ENCODE measurements at places on chromosomes 7 and 10.

DNA sequence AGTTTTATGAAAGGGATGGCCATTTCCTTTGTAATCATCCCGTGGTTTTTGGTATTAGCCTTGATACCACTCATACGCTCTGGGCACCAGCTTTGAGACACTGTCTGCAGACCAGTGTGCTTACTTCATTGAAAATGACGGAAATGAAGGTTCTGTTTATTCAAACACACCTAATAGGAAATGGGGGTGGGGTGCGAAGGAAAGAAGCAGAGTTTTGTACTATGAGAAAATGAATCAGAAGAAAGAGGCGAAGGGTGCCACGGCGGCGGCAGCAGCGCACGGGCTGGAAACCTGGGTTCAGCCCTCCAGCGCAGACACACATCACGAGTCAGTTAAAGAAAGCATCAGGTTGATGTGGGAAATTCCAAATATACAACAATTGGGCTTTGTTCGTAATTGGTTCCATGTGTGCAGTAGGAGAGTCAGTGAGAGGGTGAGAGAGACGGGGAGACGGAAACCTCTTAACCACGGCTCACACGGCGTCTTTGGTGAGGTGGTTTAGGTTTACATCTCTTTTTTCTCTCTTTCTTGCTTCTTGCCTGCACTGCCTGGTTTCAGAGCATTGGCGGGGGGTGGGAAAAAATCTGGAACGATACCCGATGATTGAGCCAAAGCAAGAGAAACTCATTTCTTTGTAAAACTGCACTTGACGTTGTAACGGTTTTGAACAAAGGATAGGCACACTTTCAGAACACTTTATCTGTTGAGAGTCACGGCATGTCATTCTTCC is 321.2 kb downstream of the FRMD4A start:
- no peak for DNase-seq

- no peak for DNase-seq
These were observed 252.4 kb downstream of the KLF6 start for GRCh38 chr10:3532644-3533043.

DNA sequence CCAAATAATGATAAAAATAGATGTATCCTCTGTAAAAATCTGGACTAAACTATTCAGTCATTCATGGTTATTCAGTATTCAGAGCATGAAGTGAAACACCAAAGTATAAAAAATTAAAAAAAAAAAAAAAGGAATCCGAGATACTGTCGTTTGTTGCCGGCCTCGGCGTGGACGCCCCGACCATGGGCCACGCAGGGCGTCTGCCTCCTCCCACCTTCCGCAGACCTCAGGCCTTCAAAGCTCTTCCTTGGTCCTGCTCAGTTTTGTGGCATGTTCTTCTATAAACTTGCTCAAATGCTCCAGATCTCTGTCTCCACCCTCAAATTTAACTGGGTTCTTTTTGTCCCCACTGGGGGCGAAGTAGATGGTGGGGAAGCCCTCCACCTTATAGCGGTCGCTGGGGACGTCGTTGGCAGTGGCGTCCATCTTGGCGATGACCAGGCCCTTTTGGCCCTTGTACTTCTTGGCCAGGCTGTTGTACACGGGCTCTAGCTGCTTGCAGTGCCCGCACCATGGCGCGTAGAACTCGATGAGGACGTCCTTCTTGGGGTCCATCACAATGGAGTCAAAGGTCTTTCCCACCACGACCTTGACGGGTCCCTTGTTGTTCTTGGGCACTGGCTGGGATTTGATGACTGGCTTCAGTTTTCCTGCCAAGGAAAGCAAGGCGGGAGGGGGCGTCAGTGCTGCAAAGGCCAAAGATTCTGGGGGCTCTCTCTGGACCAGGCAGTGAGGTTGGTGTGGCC is 24.6 kb downstream of the PDIA4 start:
- DNase-seq: no peak

- DNase-seq: no peak
These were observed 490.6 kb downstream of the CCSER2 start for GRCh38 chr10:84818961-84819360.

GRCh38 chr10:1662438-1663025 is 74.8 kb downstream of the ADARB2 start:
- no peak for DNase-seq

DNA sequence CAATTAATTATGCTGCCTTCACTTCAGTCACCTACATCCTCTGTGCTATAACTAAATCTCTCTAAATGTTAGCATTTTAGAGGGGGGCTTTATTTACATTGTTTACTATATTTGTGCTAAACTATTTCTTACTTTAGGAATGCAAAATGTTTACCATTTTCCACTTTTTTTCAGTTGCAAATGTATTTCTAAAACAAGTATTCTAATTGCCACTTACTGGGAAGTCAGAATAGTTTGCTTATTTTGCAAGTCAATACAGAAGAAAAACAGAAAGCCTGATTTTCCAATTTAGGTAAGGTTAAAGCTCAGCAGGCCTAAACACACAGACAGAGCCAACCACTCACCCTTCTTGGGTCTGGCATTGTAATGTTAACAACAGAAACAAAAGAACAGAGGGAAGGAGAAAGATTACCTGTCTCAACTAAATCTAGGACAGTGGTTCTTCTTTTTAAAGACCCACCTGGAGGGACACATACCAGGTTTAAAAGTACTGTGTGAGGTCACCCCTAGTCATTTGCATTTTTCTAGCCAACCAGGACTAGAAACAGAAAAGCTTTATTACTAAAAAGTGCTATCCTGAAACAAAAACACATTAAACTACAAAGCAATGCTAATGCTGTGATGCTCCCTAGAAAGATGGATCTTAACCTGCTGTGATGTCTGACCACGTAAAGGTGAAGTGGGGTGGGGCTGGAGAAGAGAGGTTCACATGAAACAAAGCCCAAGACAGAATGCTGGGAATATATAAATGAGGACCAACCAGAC is 178.2 kb downstream of the SLC25A13 start:
- no peak for DNase-seq

DNA sequence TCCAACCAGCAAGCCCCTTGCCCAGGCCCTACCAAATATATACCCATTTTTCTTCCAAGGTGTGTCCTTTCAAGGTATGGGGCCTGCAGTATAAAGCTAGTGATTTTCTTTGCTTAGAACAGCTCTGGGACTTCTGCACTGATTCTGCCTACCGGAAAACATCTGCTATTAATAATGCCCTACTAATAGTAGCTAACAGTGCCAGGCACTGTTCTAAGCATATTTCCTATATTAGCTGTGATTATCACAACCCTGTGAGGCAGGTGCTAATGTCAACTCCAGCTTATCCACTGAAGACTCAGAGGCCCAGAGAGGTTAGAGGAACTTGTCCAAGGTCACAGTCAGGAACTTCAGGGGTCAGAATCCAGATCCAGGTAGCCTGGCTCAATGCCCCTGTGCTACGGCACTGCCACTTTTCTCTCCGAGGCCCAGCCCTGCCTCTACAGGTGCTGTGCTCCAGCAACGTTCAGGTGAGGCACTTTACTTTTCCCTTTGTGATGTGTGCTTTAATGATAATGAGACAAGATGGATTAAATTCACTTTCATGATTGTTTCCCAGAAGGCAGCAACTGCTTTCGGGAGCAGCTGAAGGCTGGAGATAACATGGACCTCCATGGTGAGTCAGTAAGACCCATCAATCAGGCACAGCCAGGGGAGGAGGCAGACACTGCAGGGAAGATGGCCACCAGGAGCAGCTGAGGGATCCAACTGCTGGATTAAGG is 26.7 kb downstream of the TAS2R41 start:
- no peak for DNase-seq

DNA sequence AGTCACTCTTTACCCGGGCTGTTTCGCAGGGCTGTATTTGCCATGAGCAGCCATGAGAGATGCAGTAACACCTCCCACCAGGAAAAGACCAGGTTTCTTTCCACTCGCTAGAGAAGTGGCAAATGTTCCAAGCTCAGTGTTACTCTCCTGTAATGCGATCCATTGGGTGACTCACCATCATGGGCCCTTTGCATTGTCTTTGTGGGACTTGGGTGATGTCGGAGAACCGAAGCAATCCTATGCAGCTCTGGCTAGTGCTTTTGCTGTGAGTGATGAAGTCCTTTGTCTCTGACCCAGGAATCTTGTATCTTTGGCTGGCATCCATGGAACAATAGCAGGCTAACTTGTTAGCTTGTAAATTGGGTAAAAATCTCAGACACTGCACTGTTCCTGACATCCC is 40.0 kb downstream of the GHRHR start:
- DNase-seq: no peak

GRCh38 chr10:131825960-131826650 is 74.7 kb upstream of the PPP2R2D start:
- no peak for DNase-seq

GRCh38 chr7:34207810-34208209 is 302.5 kb downstream of the BMPER start:
- DNase-seq: no peak

GRCh38 chr10:47136866-47137265 is 163.1 kb upstream of the GDF10 start:
- no peak for DNase-seq

DNA sequence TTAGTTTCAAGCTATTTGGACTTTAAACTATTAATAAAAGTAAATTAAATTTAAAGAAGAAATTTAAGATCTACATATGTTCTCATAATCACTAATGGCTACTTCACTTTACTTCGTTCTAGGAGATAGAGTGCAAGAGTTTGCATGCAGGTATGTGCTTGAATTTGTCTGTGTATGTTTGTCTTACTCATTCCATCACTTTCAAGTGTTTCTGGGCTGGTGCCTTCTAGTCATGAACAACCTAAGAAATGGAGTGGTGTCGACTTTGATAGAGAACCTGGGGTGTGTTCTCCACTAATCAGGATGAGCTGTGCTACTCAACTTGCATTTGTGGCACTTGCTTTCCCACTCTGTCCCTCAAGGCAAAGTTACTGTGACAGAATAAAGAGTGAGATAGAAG is 169.9 kb downstream of the KCND2 start:
- no peak for DNase-seq

- DNase-seq: no peak
These were observed 21.6 kb upstream of the LIMK1 start for GRCh38 chr7:74061840-74062539.

- DNase-seq: no peak
These were observed 43.8 kb downstream of the ETV1 start for GRCh38 chr7:13945670-13946069.

DNA sequence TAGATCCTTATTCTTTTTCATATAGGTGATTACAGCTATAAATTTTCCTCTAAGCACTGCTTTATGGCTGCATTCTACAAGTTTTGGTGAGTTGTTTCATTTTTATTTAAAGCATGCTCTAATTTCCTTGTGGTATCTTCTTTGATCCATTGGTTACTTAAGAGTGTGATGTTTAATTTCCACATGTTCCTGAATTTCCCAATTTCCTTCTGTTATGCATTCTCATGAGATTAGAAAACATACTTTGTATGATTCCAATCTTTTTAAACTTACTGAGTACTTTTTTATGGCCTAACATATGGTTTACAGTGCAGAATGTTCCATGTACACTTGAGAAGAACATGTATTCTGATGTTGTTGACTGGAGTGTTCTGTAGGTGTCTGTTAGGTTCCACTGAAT is 53.4 kb downstream of the MYL10 start:
- no peak for DNase-seq

DNA sequence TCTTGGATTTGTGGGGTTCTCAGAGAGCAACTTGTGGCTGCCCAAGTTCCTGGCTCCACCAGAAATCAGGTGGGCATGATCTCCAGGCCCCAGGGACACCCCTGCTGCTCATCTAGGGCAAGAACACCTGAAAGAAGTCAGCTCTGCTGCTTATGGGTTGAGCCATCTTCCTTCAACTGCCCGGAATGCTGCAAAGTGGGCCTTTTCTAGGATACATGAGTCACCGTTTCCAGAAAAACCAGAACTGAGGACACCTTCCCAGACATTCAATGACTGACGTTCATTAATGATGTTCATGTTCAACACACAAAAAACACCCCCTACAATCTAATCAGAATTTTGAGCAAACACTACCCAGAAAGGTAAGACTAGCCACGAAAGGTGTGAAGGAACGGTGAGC is 98.0 kb downstream of the MAD1L1 start:
- DNase-seq: no peak

GRCh38 chr10:126468467-126468866 is 80.2 kb upstream of the ADAM12 start:
- no peak for DNase-seq

DNA sequence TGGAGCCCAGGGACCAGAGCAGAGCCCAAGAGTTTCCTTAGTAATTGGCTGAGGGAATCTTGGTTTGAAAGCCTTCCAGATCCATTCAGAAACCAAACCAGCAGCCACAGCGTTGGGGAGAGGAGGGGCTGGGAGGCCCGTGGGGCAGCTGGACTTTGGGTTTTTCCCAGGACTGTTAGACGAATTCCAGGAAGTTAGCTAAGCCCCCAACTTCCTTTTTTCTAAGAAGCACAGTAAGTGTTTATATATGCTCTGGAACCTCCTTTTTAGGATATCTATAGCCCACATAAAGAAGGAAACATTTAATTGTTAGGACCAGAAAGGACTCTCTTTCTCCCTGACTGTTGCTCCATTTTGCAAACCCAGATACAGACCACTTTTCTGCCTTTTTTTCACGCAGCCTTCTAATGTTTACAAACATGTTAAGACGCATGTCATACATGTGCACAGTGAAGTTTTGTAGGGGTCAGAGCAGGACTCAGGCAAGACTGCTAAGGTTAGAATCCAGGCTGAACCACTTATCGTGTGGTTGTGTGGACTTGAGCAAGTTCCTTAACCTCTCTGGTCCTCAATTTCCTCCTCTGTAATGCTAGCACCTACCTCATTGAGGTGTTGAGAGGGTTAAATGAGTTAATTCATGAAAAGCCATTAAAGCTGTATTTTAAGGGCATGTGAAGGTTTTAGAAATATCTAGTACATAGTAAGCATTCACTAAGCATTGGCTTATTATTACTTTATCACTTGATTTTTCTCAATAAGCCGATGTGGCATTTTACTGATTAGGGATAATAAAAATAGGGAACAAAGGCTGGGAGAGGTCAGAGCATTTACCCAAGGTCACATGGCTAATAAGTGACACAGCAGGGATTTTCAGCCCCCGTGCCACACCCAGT is 42.4 kb downstream of the TBATA start:
- DNase-seq: peak; percentile 44

DNA sequence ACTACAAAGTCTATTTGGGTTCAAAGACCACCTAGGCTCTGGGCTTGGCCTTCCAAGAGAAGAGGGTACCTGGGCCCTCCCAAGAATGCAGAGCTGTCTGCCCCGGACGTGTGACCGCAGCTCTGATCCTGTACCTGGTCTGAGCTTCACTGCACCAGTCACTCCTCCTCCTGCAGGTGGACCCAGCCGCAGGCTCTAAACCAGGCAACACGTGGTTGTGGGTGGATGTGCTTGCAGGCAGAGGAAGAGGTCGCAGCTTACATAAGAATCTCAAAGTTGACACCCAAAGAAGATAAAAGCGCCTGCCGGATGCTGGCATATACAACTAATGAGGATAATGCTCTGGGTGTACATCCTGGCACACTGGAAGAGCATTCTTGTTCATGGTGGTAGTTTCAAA is 9.4 kb upstream of the PFKP start:
- no peak for DNase-seq

- no peak for DNase-seq
These were observed 51.5 kb upstream of the SHH start for GRCh38 chr7:155863721-155864151.

- no peak for DNase-seq
These were observed 74.3 kb downstream of the NEBL start for GRCh38 chr10:20822825-20823224.
